ENCODE measurements at places on chromosomes 12 and 14.

GRCh38 chr12:124921200-124922031 lies 7.0 kb upstream of the UBC start:
- peak; percentile 83 for DNase-seq

DNA sequence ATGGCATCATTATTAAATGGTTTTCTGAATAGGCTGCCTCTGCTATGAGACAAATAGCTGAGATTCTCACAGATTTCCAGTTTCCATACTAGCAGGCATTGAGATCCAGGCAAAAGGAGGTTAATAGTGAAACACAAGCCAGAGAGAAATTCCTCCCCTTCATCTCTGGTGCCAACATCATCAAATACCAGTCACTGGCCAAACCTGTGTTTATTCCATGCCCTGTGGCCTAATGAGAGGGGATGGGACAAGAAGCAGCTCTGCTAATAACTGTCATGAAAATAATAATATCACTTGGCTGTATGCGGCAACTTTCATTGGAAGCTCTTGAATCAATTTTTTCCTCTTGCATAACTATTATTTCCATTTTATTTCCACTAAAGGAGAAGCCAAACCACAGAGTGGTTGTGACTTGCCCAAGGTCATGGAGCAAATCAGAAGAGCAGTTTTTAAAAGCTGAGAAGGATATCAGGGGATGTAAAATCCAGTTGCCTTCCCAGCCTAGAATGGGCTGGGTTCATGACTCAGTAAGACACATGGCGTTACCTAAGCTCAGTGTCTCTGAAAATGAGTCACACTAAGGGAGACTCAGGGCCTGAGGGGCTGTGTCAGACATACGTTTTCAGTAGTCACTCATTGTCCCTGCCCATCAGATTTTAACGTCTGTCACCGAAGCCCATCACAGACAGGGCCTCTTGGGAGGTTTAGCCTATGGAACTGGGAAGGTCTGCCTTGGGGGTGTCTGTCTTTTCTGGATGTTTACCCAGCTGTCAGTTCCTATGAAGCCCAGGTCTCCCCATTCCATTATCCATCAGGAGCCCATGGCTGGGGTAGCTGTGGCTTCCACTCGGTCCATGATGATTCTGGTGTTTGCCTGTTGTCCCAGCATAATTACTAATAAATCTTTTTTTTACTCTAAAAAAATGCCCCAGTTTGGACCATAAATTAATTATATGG lies 208.8 kb upstream of the EEA1 start:
- DNase-seq: no peak

- no peak for DNase-seq
Measured at GRCh38 chr14:61780125-61780524, 17.9 kb downstream of the SNAPC1 start.

GRCh38 chr12:124152731-124153130 lies 142.2 kb upstream of the RFLNA start:
- peak; percentile 62 for DNase-seq

DNA sequence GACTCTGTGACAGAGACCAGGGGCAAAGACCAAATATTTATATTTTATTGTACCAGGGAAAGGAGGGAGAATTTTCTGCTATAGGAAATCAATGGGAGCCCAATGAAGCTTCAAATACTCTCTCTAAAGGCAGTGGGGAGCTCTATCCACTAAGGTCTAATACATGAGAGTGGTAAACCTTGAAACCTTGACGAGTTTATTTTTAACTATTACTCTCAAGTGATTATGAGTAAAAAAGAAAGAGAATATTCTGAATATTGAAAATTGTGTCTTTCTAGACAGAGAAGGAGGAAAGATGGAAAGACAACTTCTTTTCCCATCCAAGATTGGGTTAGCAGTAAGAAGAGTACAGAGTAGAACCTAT lies 1722.1 kb upstream of the SEL1L start:
- DNase-seq: no peak

DNA sequence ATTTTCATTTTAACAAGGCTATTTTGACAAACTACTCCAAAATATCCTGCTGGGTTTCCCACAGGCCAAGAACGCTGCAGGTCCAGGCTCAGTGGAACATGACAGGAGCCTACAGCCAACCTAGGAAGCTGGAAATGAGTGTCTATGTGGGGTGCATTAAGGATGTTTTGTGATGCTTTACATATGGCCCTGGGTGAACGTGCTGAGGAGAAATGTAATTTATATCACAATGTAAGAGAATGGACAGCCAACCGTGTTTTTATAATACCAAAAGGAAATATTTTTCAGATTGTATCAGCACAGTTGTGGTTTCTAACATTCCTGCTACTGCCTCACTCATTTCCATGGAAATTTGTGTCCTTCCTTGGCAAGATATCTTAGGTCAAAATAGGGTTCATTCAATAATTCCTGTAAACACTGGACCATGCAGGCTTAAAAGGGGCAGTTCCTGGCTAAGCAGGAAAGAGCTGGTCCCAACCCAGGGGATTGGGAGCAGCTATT lies 51.5 kb downstream of the ST8SIA1 start:
- no peak for DNase-seq

DNA sequence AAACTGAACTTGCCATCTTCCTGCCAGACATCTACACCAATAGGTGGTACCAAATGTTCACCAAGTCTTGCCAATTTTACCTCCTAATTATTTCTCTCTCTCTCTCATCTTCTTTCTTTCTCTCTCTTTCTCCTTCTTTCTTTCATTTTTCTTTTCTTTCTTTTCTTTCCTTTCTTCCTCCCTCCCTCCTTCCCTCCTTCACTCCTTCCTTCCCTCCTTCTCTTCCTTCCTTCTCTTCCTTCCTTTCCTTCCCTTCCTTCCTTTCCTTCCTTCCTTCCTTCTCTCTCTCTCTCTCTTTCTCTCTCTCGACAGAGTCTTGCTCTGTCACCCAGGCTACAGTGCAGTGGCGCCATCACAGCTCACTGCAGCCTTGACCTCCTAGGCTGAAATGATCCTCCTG lies 55.4 kb upstream of the PSMA6 start:
- no peak for DNase-seq

DNA sequence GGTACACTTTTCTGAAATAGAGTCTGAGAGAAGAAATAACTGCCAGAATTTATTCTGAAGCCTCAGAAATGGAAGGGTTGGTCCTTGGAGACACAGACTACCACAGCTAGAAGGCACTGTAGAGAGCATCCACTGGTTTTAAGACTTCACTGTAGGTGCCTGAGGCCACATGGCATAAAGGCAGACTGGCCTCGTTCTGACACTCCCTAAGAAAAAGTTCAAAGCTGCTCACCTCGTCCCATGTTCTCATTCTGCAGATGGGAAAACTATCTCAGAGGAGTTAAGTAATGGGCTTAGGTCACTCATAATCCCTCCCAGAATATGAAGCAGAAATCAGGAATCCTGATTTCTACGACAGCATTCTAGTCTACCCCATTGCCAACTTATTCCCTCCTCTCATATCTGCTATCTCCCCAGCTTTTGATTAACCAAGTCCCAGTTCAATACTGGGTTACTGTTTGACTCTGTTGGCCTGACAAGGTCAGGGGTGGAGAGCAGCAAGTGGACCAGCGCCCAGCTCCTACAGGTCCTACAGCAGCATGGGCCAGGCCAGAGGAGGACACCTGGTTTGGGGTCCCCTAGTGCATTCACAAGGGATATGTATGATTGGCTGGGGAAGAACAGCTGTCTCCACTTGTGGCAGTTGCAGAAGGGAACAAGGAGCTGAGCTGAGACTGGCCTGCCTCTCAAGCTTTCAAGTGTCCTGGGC lies 3.7 kb downstream of the ITGA5 start:
- DNase-seq: no peak

GRCh38 chr14:60183741-60184140 lies 18.5 kb upstream of the DHRS7 start:
- DNase-seq: no peak

GRCh38 chr12:93839064-93839463 lies 161.9 kb downstream of the CRADD start:
- DNase-seq: no peak

DNA sequence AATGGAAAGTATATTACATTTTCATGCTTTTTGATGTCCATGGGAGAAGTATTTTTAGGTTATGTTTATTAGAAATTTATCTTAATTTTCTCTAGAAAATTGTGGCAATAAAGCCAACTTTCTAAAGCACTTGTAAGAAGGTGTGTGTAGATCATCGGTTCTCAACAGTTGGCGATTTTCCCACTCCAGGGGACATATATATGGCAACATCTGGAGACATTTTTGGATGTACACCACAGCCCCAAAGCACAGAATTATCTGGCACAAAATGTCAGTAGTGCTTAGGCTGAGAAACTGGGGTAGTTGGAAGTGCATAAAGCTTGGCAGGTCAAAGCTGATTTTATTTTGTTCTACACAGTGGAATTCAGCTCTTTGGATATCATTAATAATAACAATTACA lies 86.9 kb downstream of the FLRT2 start:
- no peak for DNase-seq

GRCh38 chr12:110668480-110669192 lies 20.3 kb downstream of the HVCN1 start:
- no peak for DNase-seq

- no peak for DNase-seq
Measured at GRCh38 chr14:52987514-52987913, 36.7 kb upstream of the FERMT2 start.

DNA sequence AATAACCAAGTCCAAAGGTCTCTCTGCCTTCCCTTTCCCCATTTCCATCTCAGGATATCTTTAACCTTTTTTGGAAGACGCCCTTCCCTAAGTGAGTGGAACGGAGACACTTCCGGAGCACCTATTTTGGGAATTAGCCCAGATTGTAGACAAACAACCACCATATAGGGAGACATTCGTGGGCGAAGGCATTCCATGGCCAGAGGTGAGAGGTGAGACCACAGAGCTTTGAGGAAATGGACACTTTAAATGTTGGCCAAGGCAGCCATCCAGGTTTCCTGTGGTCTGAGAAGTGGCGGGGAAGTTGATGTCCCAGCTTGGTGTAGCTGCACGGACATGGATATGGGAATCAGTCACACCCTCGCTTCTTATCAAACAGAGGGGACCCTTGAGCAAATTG lies 69.4 kb upstream of the BDKRB2 start:
- DNase-seq: no peak

- no peak for DNase-seq
Measured at GRCh38 chr12:124759841-124760503, 103.7 kb downstream of the SCARB1 start.

- DNase-seq: no peak
Measured at GRCh38 chr14:57533214-57533613, 39.6 kb upstream of the CCDC198 start.

DNA sequence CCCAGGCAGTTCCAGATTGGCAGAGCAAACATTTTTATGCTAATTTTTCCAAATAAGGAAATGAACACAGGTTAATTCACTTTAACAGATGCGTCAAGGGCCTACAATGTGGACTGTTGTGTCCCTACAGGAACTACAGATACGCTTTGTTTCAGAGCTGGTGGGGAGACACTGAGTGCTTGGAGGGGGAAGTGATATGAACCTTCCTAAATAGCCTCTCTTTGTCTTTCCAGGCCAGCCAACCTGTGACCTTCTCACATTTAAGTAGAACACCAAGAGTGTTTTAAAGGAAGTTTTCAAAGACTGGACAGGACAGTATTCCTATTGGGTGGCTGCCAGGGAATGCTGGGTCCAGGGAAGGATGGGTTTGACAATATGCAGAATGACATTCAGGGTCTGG lies 141.3 kb downstream of the ZNF664 start:
- no peak for DNase-seq

GRCh38 chr14:81485372-81485771 lies 48.3 kb downstream of the SEL1L start:
- no peak for DNase-seq

DNA sequence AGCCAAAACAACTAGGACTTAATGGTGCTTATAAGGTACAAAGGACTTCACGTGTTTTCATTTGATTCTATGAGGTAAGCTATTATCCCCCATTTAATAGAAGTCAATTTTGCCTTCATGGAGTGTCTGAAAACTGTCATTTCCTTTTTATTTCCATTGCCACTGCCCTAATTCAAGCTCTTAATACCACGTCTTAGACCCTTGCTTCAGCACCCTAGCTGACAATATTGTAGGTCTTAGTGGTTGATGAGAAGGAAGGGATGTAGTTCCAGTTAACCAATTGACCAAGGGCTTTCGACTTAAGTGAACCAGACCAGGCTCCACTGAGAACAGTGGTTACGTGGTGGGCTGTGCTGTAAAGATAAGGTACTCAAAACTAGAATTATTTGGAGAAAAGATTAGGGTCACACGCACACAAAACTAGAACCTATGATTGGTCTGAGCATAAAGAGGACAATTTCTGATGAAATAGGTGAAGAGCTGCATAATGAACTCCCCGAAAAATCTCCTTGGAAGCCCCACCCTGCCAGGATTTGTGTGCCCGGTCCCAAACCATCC lies 9.6 kb upstream of the ASIC1 start:
- DNase-seq: no peak

- no peak for DNase-seq
Measured at GRCh38 chr14:93132472-93133065, 16.8 kb upstream of the ITPK1 start.

DNA sequence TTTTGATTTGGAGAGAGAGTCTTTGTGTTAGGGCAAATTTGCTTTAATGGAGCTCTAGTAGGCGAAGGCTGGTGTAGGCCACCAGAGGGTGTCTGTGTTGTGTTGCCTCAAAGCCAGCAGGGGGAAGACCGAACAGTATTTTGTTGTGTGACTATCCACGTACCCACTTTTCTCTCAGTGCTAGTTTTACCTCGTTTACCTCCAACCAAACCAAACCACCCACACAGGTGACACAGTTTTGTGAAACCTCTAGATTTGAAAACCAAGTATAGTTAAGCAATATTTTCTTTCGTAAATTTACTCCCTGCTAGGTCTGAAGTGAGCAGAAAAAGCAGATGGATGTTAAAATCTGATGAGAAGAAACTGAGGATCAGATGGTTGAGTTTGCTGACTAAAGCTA lies 36.3 kb upstream of the NPFF start:
- peak; percentile 64 for DNase-seq

DNA sequence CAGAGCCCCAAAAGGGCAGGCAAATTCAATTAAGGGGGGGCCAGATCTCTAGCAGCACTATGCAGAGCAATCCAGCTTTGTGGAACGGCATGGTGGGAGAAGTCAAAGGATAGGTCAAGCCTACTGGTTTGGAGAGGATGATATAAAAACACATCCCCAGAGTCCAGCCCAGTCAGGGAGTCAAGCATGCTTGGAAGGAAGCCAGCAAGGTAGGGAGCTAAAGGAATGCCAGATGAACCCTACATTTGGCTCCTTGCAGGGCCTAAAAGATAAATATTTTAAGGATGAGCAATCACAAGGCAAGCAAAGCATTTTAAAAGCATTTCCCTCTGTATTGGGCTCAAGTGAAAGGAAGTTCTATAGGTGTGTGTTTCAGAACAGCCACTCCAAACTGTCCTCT lies 21.4 kb downstream of the KCTD10 start:
- DNase-seq: no peak
